ENCODE measurements at places on chromosomes 3 and 15.

GRCh38 chr3:58009026-58009748, 965 bp downstream of the FLNB start:
- DNase-seq, result no peak

DNA sequence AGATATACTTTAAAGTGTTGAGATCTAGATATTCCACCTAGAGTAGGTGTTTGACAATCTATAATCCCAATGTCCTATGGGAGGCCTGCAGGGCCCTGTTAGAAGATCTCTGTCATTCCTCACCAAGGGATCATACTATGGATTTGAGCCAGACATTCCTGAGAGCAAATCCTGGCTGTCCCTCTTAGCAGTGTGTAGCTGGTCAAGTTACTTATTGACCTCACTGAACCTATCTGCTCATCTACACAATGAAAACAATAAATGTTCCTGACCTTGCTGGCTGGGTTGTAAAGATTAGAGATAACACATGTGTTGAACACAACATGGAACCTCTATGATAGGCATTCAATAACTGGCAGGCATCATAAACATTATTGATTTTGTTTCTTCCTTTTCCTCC, 265.6 kb upstream of the ATP11B start:
- DNase-seq, result no peak

GRCh38 chr15:89139613-89140499, 51.6 kb downstream of the ABHD2 start:
- peak; percentile 41 for DNase-seq

GRCh38 chr15:85094685-85095084, 113.0 kb downstream of the PDE8A start:
- no peak for DNase-seq

- no peak for DNase-seq
Observed at GRCh38 chr15:92780843-92781242, 119.3 kb upstream of the CHD2 start.

- DNase-seq, result no peak
Observed at GRCh38 chr3:134039161-134039862, 9.6 kb upstream of the SLCO2A1 start.

GRCh38 chr15:36877294-36877693, 223.1 kb downstream of the MEIS2 start:
- DNase-seq, result no peak

DNA sequence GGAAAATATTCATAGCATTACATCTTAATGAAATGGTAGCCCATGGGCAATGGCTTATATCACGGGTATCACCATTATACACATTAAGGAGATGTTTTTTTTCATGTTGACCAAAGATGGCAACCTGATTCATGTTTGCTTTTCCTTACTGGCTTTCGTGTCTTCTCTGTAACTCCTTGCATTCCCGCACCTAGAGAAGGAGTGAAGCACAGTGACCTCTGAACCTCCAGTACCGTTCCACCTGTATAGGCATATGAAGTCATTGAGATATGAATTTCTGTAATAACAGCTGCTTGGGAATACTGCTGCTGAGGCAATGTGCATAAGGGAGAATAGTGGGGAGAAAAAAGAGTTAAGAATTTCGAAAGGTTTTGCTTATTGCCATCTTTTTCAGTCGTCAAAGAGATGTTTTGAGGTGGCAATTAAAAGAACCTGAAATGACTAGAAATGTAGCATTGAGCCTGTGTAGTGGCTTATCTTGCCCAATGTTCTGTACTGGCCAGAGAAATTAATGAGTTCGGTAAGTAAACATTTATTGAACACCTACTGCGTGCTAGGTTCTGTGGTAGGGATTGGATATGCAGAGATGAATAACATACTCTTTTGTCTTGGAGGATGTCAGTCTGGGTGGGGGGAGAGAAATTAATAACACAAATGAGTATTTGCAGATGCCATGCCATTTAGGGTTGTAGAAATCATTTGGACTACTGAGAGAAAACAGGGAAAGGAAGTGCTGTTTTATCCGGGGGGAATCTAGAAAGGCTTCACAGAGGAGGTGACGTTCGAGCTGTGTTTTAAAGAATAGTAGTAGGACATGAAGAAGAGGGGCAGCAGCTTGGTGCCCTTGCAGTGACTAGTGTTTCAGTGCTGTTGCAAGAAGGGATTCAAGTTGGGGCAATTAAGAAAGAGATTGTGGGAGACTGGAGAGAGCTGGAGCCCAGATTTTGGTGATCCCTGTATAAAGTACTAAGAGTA, 2.5 kb downstream of the FEM1B start:
- DNase-seq, result no peak

GRCh38 chr3:20930034-20930433, 744.0 kb upstream of the SGO1 start:
- no peak for DNase-seq

DNA sequence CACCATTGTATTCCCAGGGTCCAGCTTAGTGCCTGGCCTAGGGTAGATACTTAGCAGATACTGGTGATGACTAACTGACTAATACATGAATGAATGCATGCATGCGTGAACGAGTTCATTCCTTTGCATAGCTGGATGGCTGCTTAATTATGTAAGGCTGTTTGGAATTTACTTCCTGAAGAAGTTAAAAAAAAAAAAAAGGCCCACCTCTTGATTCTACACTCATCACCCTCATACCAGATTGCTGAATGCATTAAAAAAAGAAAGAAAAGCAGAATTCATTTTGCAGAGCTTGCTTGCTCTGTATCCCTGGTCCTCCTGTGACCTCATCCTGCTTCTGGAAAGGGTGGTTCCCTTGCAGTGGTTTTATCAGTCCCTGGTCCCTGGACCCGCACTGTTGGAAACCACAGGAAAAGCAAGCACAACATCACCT, 277.6 kb upstream of the CFAP20DC start:
- DNase-seq, result no peak

- no peak for DNase-seq
Observed at GRCh38 chr3:139640456-139640855, 37.3 kb downstream of the NMNAT3 start.

DNA sequence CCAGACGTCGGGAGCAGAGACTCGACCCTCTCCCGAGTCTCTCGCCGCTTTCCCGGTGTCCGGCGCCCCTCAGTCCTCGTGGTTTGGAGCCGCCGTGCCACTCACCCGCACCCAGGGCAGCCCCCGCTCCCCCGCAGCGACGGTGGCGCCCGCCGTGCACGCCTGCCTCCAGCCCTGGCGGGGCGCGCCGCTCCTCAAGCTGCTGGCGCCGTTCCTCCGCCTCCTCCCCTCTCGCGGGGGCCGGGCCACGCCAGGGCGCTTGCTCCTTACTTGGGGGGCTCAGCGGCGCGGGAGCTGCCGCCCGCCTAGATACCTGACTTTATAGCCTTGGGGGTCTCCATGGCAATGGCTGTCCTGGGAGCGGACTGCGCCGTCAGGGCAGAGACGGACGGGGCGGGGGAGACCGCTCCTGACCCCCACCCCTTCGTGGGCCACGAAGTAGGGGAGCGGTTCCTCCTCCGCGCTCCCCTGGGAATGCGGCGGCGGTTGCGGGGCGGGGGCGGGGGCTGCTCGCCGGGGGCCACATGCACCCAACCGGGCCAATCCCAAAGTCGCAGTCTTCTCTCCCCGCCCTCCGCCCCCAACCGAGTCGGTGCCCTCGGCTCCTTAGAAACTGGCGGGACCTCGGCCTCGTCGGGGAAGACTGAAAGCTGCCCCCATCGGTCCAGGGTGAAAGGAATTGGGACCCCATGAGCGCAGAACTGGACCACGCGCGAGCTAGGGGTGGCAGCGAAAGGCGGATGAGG, at the start of gene ANKRD63:
Gene ANKRD63 (minus strand): TSS at position 196 of the 746 bp plus-strand sequence. CDS start 478 bp downstream, outside the sequence.
- DNase-seq, result no peak

- no peak for DNase-seq
Observed at GRCh38 chr3:52791366-52791765, 3.2 kb upstream of the ITIH3 start.

DNA sequence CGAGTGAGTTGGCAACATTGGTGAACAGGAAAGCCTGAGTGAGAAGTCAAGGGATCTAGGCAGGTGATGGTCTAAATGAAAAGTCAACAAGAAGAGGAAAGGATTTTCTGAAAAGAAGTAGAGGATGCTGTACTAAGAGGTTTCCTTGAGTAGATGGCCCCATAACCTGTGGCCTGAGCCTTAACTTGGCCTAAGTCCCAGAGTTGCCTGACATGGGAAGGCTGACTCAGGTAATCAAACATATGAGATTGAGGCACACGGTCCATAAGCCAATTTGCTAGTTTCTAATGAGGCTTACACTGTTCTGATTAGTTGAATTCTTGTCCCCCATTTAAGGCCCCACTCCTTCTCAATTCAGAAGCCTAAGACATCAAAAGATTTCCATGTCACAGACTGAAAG, 262.5 kb upstream of the LMCD1 start:
- no peak for DNase-seq

GRCh38 chr3:16211176-16211904, 36.9 kb downstream of the GALNT15 start:
- DNase-seq, result no peak

DNA sequence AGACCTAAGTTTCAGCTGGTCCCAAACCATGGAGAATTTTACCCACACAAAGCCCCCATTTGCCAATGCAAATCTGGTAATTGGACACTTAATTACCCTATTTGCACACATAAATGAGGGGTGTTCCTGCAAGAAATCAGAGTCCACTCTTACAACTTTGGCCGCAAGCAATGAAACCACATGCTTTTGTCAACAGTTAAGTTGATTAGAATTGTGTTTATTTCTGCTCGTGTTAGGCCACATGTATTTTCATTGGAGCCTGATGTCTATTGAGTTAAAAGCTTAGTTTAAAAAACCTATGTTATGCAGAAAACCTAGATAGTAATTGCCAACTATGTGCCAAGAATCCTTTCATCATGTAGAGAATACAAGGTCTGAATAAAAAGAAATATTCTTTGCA, 153.8 kb upstream of the CMC1 start:
- no peak for DNase-seq

DNA sequence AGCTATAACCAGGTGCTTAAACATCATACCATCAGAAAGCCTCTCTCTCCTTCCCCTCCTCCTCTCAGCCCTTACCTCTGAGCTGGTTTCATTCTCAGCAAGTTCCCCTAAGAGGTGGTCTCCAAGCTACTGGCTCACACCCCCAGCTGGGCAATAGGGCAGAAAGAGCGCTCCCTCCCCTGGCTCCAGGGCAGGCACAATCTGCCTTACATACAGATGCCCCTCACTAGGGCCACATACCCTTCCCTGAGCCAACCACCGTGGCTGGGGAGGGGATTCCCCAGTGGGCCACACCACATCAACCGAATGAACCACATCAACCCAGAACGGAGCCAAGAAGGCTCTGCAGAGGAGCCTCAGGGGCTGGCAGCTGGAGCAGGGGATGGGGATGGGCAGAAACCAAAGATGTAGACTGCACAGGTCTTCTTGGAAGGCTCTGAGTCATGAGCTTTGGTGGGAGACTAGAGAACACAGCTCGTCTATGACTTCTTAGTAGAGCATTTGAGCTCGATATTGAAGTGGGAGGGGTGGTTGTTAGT, 4.6 kb upstream of the FBLN2 start:
- DNase-seq, result no peak

DNA sequence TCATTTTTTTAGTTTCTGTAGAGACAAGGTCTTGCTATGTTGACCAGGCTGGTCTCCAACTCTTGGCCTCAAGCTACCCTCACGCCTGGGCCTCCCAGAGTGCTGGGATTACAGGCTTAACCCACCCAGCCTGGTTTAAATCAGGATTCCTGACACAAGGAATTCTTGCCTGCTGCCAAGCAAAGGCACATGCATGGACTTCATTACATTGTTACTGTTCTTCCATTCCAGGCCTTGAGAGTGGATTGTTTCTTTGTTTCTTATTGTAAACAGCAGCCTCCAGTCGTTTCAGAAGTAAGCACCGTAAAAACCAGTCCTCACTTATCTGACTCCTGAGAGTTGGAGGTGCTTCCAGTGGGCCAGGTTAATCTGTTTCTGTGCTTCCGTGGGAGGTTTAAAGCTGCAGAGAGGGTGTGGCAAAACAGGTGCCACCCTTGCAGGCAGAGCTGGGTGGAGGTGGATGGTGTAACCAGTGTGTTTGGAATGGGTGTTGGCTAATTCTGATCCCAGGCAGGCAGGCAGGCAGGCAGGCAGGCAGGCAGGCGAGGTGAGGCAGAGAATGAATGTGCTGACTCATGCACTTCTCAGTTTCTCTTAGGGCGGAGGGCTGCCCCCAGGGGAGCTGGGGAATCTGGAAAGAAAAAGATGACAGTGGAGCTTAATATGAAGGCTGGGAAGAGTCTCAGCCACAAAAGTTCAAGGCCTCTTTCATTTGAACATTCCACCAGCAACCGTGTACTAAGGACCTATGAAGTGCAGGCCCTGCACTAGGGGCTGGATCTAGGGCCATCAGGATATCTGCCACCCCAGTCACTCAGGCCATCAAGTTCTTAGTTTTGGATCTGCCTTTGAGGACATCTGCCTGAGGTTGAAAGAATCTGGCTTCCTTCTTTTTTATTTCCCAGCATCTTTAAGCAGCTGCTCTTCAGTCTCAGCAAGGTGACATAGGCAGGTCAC, 37.0 kb upstream of the CDCP1 start:
- no peak for DNase-seq

- DNase-seq, result no peak
Observed at GRCh38 chr15:98997755-98998154, 9.8 kb downstream of the PGPEP1L start.

DNA sequence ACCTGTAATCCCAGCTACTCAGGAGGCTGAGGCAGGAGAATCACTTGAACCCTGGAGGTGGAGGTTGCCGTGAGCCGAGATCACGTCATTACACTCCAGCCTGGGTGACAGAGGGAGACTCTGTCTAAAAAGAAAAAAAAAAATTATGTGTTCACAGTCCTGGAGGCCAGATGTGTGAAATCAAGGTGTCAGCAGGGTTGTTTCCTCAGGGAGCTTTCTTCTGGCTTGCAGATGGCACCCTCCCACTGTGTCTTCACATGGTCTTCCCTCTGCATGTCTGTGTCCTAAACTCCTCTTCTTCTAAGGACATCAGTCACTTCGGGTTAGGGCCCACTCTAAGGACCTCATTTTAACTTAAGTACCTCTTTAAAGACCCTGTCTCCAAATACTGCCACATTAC, 56.1 kb upstream of the UBE2E1 start:
- DNase-seq, result no peak

DNA sequence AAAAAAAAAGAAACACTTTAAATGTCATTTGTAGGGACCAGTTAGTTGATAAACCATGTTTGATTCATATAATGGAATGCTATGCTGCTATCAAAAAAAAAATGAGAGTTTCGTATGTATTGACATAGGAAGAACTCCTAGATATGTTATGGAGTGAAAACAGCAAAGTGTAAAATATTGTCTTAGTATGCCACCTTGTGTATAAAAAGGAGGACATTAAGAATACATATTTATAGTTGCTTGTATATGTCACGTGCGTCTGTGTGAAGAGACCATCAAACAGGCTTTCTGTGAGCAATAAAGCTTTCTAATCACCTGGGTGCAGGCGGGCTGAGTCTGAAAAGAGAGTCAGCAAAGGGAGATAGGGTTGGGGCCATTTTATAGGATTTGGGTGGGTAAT, 39.5 kb downstream of the KBTBD8 start:
- DNase-seq, result no peak

DNA sequence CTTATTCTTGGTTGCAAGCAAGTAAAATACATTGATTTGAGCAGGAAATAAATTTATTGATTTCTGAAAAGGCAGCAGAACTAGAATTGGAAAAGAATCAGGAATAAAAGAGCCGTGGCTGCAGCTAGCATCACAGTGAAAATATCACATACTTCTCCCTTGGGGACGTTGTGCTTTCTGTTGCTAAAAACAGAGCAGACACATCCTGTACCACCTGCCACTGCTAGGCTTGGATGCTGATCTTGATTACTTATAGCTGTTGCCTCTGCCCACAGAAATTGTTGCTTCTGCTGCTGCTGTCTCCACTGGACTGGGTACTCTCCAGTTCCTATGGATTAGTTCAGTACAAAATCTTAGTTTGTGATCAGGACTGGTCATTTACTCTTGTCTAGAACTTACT, 283.8 kb downstream of the C3orf38 start:
- no peak for DNase-seq

Data from tibial nerve (tissue), 4 donors.